ENCODE measurements at places on chromosomes 12 and 14.

DNA sequence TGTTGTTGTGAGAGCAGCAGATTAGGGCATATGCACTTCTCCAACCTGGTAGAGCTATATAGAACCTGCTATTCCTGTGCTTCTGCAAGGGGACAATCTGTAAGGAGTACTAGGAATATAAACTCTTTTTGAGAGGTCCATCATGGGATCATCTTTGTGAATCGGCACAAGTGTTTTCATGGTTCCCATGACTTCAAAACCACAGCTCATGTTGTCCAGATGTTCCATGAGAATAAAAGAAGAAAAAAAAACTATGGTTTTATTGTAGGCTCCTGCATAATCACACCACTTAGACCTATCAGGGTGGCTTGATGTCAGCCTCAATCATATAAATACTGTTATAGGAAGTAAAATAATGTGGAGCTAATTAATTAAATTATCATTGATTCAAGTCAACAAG lies 311.4 kb upstream of the ATP2B1 start:
- DNase-seq: no peak

DNA sequence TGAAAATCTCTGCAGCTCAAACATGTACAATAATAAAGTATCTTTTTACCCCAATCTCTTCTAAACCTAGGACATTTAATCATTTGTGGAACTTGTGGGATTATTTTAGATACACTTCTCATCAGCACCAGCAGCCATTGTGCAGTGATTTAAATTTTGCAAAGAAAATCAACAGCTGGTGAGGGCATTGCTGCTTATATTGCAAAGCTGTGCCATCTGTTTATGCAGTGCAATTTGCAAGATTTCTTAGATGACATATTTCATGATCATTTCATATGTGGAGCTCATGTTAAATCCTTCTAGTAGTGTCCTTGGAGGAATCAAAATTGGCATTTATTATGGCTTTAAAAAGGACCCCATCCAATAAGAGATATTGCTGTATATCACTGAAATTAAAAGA lies 320.7 kb downstream of the BTG1 start:
- DNase-seq: no peak

- no peak for DNase-seq
These were observed 182.7 kb upstream of the E2F7 start for GRCh38 chr12:77248036-77248435.

DNA sequence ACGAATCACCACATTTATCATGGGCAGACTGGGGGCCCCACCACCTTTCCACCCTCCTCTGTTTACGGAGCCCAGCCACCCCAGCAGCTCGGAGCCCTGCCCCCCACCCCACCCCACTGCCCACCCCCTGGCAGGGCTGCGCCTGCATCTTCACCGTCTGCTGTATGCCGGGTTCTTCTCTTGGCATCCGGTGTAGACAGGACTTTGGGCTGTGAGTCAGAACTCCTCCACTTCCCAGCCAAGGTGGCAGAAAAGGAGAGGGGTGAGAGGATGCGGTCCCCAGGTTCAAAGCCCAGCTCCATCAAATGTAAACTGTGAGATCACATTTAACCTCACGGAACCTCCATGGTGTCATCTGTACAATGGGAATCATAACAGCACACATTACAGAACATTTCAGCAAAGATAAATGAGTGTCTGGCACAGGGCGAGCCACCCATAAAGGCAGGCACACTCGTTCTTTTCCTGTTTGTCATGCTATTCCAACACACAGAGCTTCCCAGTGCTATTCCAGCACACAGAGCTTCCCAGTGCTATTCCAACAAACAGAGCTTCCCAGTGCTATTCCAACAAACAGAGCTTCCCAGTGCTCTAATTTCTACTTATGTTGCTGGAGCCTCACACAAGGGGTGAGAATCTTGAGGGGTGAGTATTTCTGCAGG lies 292.7 kb upstream of the RTL1 start:
- DNase-seq: no peak

DNA sequence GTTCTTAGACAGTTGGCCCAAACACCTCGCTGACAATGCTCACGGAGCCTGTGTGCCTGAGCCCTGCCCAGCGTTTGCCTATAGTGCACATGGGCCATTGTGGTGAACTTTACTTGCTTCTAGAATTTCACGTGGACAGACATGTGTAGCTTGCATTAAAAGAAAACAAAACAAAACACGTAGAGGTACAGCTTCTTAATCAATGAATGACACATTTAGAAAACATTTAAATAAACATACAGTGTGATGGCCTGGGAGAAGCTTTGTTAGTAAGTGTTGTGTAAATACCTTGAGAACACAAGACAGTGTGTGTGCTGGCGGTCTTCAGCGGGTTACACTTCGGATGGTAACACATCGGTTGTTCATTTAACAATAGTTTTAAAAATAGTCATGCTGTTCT lies 38.1 kb downstream of the SMOC1 start:
- no peak for DNase-seq

- no peak for DNase-seq
These were observed 319.8 kb downstream of the ZFP36L1 start for GRCh38 chr14:68473069-68473468.

DNA sequence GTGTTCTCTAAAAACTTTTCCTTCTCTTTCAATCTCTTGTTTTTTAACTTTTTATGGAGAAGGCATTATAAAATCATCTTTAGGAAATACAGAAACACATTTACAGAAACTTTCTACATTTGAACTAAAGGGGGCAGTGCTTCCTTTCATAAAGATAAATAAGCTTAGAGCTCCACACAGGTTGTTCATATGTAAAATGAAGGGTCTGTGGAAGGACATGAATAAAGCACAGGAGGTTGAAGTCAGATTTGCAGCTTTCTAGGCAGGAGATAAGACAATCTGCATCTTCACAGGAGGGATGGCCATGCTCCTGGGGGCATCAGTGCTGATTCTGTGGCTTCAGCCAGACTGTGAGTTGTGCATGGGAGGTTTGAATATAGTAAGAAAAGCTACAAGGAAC lies 426.0 kb downstream of the DAD1 start:
- DNase-seq: peak; percentile 6

- no peak for DNase-seq
These were observed 9.7 kb downstream of the MLXIP start for GRCh38 chr12:122088179-122088810.

DNA sequence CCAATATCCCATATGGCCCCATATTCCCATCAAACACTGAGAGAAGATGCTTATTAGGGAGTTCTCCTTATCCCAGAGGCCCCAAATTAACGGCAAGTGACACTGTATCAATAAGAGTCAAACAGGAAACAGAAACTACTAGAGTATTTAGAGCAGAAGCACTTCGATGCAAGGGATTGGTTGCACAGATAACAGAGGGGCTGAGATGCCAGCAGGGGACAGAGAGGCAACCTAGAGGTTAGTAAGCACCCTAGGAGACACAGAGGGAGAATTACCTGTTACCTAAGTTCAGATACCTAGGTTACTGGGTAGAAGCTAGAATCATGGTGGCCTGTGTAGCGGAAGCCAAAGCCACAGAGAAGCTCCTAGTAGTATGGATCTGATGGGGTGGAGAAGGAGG lies 2.9 kb downstream of the HEBP1 start:
- no peak for DNase-seq

DNA sequence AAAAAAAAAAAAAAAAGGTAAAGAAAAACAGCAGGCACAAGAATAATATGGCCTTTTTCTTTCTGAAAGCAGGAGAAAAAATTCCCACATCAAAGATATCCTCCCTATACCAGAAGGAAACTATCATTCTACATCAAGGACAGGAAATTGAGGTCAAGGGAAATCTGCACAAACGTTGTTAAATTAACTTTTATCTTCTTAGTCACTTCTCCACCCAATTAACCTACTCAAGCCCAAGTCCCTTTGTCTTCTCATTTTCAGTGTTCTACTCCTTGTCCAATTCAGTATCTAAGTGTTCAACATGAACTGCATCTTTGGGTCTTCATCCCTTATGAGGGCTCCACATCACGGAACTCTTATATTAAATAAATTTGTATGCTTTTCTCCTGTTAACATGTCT lies 15.7 kb downstream of the NDUFA12 start:
- DNase-seq: peak; percentile 70
